OCI-M1 (cell line): ENCODE measurements at places on chromosomes 11 and 22.

- DNase-seq = no peak
Measured at GRCh38 chr11:131303611-131304119, 66.8 kb upstream of the NTM start.

DNA sequence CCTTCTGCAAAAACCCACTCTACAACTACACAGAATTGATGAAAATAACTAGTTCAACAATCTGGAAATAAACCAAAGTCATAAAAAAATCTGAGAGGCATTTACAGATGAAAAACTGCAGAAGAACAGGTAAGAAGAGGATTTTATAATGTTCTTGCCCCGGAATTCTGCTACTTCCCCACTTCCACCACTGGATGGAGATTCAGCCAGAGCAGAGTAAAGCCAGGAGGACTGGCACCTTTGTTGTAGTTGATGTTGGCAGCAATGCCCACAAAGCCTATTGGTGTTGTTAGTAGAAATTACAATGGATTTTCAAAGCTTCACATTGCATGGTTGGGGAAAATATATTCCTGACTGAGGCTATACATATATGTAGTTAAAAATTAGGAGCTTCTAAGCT is 640.2 kb downstream of the LRRC4C start:
- DNase-seq = no peak

- no peak for DNase-seq
Measured at GRCh38 chr11:11579012-11579988, 42.5 kb downstream of the GALNT18 start.

DNA sequence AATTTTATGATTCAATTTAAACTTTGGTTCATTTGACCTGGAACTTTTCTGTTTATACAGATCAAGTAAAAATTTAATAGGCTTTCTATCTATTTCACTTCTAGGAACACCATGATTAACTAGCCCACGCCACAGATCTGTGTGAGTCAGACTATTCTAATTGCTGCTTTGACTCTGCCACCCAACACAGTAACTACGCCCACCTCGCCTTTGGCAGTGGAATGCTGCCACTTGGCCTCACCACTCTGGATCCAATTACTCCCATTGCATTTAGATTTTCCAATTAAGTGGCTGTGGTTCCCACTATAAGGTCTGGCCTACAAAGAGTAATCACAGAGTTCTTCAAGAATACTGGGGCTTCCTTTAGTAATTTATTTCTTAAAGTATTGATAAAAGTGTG is 46.6 kb upstream of the LIN7C start:
- DNase-seq = no peak

GRCh38 chr22:23398701-23399366 is 181.3 kb downstream of the IGLL1 start:
- no peak for DNase-seq

GRCh38 chr11:1040428-1041148 is 4.1 kb upstream of the MUC6 start:
- no peak for DNase-seq

GRCh38 chr11:99814021-99814420 is 793.3 kb downstream of the CNTN5 start:
- DNase-seq = no peak

DNA sequence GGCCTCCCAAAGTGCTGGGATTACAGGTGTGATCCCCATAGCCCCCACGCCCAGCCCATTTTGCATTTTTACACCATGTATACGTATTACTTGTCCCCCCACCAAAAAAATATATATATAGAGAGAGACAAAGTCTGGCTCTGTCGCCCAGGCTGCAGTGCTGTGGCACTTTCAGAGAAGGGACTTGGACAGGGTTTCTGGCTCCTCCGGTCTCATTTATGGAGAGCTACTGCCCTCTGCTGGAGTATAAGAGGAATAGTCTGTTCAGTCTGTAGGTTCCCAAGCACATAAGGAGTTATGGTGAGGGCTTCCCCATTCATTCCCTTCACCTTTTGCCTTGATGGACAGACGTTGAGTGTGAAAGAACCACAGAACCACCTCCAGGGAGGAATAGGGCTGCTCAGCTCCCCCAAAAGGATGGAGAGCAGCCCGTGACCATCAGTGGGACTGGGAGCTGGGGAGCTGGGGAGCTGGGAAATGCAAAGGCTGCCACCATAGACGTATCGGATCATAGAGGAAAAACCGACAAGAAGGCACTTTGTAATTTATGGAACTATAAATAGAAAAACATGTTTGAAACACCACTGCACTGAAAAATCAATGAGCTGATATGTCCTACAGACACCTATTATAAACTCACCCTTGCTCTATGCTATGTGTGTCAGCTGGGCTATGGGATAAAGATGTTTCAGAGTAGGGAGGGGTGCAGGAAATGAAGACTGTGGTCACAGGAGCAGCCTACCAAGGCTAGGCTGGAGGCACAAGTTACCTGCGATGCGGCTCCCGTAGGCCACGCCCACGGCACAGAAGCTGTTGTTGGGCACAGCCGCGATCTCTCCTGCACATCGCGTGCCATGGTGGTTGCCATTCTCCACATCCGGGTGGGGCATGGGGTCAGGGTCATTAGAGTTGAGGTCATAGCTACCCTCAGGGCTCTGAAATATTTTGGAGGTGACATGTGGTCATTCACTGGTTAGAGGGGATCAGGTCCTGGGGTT is 5.2 kb downstream of the PCSK7 start:
- DNase-seq = peak; percentile 90

- peak; percentile 75 for DNase-seq
Measured at GRCh38 chr11:65471447-65471891, 27.4 kb upstream of the MALAT1 start.

- DNase-seq = no peak
Measured at GRCh38 chr11:25769287-25769686, 562.6 kb upstream of the ANO3 start.

DNA sequence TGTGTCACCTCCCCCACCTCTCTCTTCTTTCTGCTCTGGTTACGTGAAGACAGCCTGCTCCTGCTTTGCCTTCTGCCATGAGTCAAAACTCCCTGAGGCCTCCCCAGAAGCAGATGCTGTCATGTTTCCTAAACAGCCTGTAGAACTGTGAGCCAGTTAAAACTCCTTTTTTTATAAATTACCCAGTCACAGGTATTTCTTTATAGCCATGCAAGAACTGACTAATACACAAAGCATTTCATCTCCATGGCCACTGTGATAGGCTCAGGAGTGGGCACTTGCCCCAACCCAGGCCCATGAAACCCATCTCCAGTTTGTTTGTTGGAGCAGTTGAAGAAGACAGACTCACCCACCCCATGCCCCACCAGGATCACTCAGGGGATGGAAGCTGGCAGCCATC is 253.3 kb upstream of the ISX start:
- DNase-seq = no peak
